ENCODE measurements at places on chromosomes 5 and 9.
A peak's percentile ranks its signal among the peaks of the same experiment; 100 is the strongest.

GRCh38 chr5:157222506-157223230 lies 42.0 kb downstream of the ITK start:
- DNase-seq: no peak

DNA sequence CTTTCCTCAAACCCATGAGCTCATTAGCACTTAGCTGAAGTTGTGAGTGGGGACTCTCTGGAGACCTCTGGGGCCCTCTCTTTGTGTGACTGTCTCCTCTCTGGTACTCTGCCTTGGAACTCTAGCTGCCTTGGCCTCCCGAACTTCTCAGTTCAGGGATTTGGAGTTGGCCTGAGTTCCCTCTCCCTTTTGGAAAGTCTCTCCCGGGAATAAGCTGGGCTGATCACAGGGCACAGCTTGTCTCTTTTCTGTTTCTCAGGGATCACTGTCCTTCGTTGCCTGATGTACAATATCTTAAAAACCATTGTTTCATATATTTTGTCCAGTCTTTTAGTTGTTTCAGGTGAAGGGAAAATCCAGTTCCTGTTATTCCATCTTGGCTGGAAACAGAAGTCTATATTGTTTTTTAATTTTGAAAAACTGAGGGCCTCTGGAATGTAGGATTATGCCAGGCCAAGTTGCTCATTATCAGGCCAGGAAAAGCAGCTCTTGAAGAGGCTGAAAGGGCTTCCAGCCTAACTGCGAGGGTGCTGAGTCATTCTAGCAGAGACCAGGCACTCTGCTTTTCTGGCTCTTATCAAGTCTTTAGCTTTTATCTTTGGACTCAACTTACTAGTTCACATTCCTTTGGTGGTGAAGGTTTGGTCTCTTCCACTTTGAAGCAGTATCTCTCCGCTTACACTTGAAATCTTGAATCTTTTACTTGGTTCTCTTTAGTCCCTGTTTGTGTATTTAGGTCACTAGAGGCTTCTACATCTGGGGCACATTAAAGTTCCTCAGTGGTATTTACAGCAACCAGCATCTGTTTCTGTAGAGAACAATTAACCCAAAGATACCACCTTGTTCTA lies 8.4 kb upstream of the RGS3 start:
- no peak for DNase-seq

DNA sequence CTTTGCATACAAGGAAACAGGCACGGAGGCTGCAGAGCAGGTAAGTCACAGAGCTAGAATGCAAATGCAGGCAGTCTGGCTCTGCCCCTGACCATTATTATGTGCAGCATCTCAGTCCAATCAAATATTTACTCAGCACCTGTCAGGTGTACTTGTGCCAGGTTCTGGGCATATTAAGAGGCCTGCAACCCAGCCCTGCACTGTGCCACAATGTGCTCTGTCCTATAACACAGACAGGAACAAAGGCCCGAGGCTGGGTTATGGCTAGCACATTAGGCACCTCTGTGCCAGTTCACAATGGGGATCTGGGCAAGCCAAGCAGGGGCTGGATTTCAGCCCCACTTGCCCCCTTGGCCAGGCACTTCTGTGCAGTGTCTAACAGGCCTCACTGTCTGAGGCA lies 14.0 kb downstream of the ARL15 start:
- peak; percentile 48 for DNase-seq

GRCh38 chr9:37187713-37188439 lies 67.5 kb downstream of the ZCCHC7 start:
- DNase-seq: no peak

DNA sequence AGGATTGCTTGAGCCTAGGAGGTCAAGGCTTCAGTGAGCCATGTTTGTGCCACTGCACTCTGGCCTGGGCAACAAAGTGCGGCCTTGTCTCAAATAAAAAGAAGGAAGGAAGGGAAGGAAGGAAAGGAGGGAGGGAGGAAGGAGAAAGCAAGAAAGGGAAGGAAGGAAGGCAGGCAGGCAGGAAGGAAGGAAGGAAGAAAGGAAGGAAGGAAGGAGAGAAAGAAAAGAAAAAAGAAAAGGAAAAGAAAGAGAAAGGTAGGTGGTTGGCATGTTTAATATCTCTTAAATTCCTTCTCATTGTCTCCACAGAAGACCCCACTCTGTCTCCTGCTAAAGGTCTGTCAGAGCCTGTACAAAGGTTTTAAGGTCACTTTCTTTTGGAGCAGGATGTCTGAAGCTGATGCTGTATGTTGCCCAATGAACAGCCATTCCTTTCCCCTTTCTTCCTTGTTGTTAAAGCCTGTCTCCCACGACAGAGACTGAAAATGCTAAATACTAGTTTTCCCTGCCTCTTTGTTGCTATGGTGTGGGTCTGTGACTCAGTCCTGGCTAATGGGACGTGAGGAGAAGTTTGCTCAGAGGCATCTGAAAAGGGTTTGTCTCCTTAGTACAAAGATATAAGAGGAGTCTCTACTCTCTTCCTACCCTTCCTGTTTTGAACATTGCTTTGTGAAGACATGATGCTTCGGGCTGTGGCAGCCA lies 213.3 kb downstream of the PCSK1 start:
- DNase-seq: no peak

GRCh38 chr9:106755736-106756135 lies 107.2 kb upstream of the ZNF462 start:
- DNase-seq: peak; percentile 23
